ENCODE measurements at places on chromosomes 13 and 19. TPM values are rescaled to one million over a fixed set of nuclear protein-coding genes. Genes with fewer than 3 reads are reported as not detected.
A peak's percentile ranks its signal among the peaks of the same experiment; 100 is the strongest.

The CAB39L gene
- 2.6 TPM for total RNA-seq

The KIR3DL1 gene
- total RNA-seq = 0.14 TPM

The SIGLEC12 gene
- total RNA-seq = 0.43 TPM

The LYL1 gene
- 4.8 TPM for total RNA-seq

The NLRP4 gene
- not detected for total RNA-seq

DNA sequence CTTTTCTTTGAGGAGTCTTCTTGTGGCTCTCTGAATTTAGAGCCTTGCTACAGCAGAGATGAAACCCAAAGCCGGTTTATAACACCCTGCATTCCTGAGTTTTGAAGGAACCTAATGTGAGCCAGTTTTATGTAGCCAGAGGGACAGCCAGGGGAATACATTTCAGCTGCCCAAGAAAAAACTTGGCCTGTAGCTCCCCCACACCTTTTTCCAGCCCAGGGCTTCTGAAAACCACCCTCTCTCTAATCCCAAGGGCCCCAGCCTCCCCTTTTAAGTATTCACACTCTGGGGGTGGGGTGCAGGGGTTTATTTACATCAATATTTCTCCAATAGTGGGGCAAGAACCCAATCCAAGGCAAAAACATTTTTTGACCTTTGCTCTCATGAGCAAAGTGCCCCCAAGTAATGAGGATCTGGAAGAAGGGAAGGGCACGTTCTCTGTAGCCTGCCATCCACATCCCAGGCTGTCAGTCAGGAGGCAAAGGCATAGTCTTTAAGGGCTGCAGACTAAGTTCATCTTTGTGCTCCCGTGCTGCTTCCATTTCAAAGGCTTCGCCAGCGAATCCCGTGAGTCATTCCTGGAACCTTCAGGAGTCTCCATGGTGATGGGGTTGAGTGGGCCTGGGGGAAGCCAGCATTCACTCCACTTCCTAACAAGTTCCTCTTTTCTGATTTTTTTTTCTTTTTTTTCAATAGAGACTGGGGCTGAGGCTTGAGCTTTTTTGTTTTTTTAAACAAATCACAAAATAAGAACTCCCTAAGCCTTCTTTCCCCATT is 33.2 kb upstream of the MEDAG start:
- no peak overlapping the region for H3K27ac ChIP-seq
- no peak for DNase-seq
- no peak overlapping the region for H3K4me3 ChIP-seq
- H3K4me1 ChIP-seq = no peaks in the 10 kb centered on the region

- DNase-seq = peak; percentile 65
- no peaks in the 10 kb centered on the region for H3K27me3 ChIP-seq
- peak within 1 kb of the TSS; percentile 80 for H3K4me3 ChIP-seq
These were observed at the start of gene TLE5 for GRCh38 chr19:3062165-3063105. TLE5 (minus strand) TSS chr19:3062495; CDS start chr19:3062200, 295 bp downstream.

GRCh38 chr13:33710924-33711323 is 107.0 kb upstream of the RFC3 start:
- H3K36me3 ChIP-seq = no peaks in the 10 kb centered on the region
- H3K27ac ChIP-seq = no peak overlapping the region
- peaks cover 7% of the 10 kb centered on the region for H3K27me3 ChIP-seq
- no peaks in the 10 kb centered on the region for H3K4me1 ChIP-seq
- no peak overlapping the region for H3K4me3 ChIP-seq

DNA sequence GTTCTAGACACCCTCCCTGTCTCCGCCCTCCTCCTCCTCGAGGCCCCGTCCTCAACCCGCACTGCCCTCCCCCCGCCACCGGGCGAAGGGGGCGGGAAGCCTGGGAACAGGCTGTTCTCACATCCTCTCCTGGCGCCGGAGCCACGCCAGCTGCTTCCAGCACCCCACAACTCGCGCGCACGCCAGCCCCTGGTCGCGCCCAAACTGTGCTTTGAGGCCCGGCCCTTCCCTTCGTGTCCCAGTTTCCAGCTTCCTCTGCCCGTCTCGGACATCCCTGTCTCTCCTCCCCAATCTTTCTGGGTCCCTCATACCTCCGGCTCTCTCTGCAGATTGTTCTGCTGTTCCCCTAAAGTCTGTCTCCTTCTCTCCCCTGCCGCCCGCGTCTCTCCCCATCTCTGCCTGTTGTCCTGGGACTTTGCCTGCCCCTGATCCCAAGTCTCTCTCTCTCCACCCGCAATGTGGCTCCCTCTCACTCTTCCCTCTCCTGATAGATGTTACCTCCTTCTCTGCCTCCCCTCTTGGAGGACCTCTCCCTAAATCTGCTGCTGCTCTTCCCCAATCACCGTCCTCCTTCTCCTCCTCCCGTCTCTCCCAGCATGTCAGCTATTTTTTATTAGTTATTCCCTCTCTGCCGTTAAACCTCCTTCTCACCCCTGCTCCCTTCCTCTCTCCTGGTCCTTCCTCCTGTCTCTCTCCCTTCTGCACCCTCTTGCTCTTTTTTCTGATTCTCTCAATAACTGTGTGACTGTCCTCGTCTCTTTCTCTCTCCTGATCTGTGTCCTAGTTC is 14.2 kb downstream of the DPF1 start:
- no peak overlapping the region for H3K4me3 ChIP-seq
- peaks cover 23% of the 10 kb centered on the region for H3K4me1 ChIP-seq
- H3K27ac ChIP-seq = no peak overlapping the region
- H3K36me3 ChIP-seq = peaks cover 6% of the 10 kb centered on the region
- no peak for DNase-seq

GRCh38 chr13:45362939-45363338 is 22.0 kb upstream of the TPT1 start:
- H3K27me3 ChIP-seq = no peaks in the 10 kb centered on the region
- DNase-seq = peak; percentile 41
- no peak overlapping the region for H3K4me3 ChIP-seq
- H3K27ac ChIP-seq = peak overlapping the region; percentile 70

GRCh38 chr13:50805805-50806204 is 37.7 kb downstream of the DLEU7 start:
- H3K4me1 ChIP-seq = peaks cover 5% of the 10 kb centered on the region
- H3K27me3 ChIP-seq = no peaks in the 10 kb centered on the region
- no peak overlapping the region for H3K4me3 ChIP-seq
- no peak overlapping the region for H3K27ac ChIP-seq

GRCh38 chr13:78137404-78138142 is 218.9 kb upstream of the EDNRB start:
- H3K4me3 ChIP-seq = peak overlapping the region; percentile 20
- H3K27me3 ChIP-seq = no peaks in the 10 kb centered on the region
- peaks cover 7% of the 10 kb centered on the region for H3K4me1 ChIP-seq
- H3K27ac ChIP-seq = no peak overlapping the region
- no peaks in the 10 kb centered on the region for H3K36me3 ChIP-seq

DNA sequence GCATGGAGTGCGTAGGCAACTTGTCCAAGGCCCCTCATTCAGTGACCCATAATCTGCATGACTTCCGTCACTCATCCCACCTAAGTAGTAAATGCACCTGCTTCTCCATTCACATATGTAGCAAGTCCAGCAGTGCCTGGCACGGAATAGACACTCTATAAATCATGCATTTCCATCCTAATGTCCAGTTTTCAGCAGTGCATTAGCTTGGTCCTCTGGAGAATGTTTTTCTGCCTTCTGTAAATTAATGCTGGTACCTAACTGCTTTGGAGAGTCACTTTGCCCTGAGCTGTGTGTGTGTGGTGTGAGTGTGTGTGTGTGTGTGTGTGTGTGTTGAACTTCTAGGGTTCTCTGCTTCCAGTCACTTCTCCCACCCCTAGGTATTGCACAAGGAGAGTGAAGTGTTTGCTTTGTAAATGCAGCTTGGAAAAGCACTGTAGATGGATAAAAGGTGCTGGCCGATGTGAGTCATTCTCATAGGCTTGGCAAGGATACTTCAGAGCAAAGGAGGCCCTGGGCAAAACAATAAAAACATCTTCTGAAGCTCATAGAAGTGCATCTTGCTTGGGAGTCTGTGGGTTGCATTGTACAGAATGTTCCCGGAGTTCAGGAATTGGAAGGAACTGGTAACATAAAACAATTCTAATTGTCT is 181.8 kb downstream of the KATNAL1 start:
- H3K36me3 ChIP-seq = no peaks in the 10 kb centered on the region
- H3K27me3 ChIP-seq = no peaks in the 10 kb centered on the region
- H3K27ac ChIP-seq = no peak overlapping the region

All from activated CD8-positive, alpha-beta T cell treated with anti-CD3 and anti-CD28 coated beads for 36 hours (primary cell).